ENCODE measurements at places on chromosomes 12 and 14. TPM values are rescaled to one million over a fixed set of nuclear protein-coding genes. Genes with fewer than 3 reads are reported as not detected.

The PPP1R1A gene
- 0.14 TPM for total RNA-seq

The ASB2 gene
- 0.24 TPM for total RNA-seq

The PLEKHH1 gene
- 3.1 TPM for total RNA-seq

The USP15 gene
- total RNA-seq: 34.3 TPM

The KRT71 gene
- total RNA-seq: not detected

The GYS2 gene
- total RNA-seq: not detected

The DPF3 gene
- total RNA-seq: 0.05 TPM

The TAS2R9 gene
- total RNA-seq: not detected

The CLECL1 gene
- total RNA-seq: not detected

The MAP1LC3B2 gene
- 1.2 TPM for total RNA-seq

The CARMIL3 gene
- 0.48 TPM for total RNA-seq

The APOF gene
- not detected for total RNA-seq

The DCN gene
- 0.22 TPM for total RNA-seq

The LRRK2 gene
- 1.5 TPM for total RNA-seq

The DDX51 gene
- 26.5 TPM for total RNA-seq

The ZNF385A gene
- total RNA-seq: 21.2 TPM

The ANO2 gene
- 0.21 TPM for total RNA-seq

The TCP11L2 gene
- total RNA-seq: 2.4 TPM

The AEBP2 gene
- 19.0 TPM for total RNA-seq

The PNMA1 gene
- total RNA-seq: 59.0 TPM

The GRIN2B gene
- 4.9 TPM for total RNA-seq

The KMT2D gene
- 35.2 TPM for total RNA-seq

The SERPINA10 gene
- not detected for total RNA-seq

The REP15 gene
- 0.30 TPM for total RNA-seq

The RNFT2 gene
- 2.5 TPM for total RNA-seq

The PROX2 gene
- not detected for total RNA-seq

The WNT5B gene
- total RNA-seq: 2.4 TPM

The FRMD6 gene
- 41.9 TPM for total RNA-seq

The CMKLR1 gene
- total RNA-seq: 0.06 TPM

The PMCH gene
- not detected for total RNA-seq

The RERGL gene
- not detected for total RNA-seq

The KCNK10 gene
- total RNA-seq: not detected

The NTS gene
- 82.2 TPM for total RNA-seq

The IFI27 gene
- total RNA-seq: 1.4 TPM

The ADAMTS20 gene
- not detected for total RNA-seq

The GPR84 gene
- total RNA-seq: not detected

The HPD gene
- total RNA-seq: 2.0 TPM

The TMEM229B gene
- total RNA-seq: 0.20 TPM

The KRT2 gene
- 0.03 TPM for total RNA-seq

The ENDOU gene
- not detected for total RNA-seq

The TSPAN11 gene
- total RNA-seq: 0.11 TPM

The NFATC4 gene
- total RNA-seq: 0.07 TPM

The ADCK1 gene
- 6.1 TPM for total RNA-seq

The KLHL33 gene
- 0.03 TPM for total RNA-seq

The TMEM132D gene
- not detected for total RNA-seq

The DDX55 gene
- 30.2 TPM for total RNA-seq

The COX14 gene
- 66.0 TPM for total RNA-seq

The GRIP1 gene
- 6.4 TPM for total RNA-seq

The CYP46A1 gene
- 0.20 TPM for total RNA-seq

The PRB2 gene
- not detected for total RNA-seq

The SNRPF gene
- 121 TPM for total RNA-seq

The HOXC9 gene
- 13.7 TPM for total RNA-seq

The PLCZ1 gene
- not detected for total RNA-seq

The PTCSC3 gene
- total RNA-seq: not detected

Data from A549 treated with AZD2906 at 1 μM for 4 hours (cell line).